ENCODE measurements at places on chromosomes 2 and 18.

- DNase-seq, result no peak
Observed at GRCh38 chr2:158610059-158610458, 153.3 kb downstream of the PKP4 start.

- no peak for DNase-seq
Observed at GRCh38 chr2:144715992-144716391, 196.1 kb upstream of the ZEB2 start.

GRCh38 chr2:26764078-26764887 lies at the start of gene SLC35F6:
Gene SLC35F6 (plus strand): TSS chr2:26764284. CDS start chr2:26764350, 66 bp downstream.
- peak; percentile 73 for DNase-seq

GRCh38 chr2:105038383-105039061 lies 653 bp downstream of the MRPS9 start:
- DNase-seq, result no peak

- peak; percentile 84 for DNase-seq
Observed at GRCh38 chr18:32446780-32447179, 23.9 kb downstream of the GAREM1 start.

DNA sequence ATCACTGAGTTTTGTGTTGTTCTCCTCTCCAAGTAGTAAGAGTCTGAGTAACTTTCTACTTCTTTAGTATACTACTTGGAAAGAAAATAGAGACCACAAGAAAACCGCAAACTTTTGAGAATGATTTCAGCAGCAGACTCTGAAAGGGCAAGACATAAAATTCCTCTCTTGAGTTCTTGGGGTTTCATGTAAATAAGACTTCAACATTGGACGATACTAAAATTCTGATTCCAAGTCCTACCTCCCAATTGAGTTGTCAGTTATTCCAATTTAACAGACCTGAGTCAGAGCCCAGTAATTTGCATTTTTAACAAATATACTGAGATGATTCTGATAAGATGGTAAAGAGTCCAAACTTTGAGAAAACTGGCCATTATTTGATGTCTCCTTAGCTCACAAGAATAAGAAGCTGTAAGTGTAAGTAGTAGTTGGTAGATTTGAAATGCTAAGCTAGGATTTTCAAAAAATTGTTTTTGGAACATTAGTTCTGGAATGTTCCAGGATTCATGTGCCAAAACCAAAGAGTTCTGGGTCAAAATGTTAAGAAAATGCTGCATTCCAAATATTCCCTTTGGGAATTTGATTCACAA lies 261.6 kb upstream of the SPOPL start:
- no peak for DNase-seq

GRCh38 chr18:64037812-64038414 lies 68.0 kb downstream of the SERPINB8 start:
- DNase-seq, result peak; percentile 29

DNA sequence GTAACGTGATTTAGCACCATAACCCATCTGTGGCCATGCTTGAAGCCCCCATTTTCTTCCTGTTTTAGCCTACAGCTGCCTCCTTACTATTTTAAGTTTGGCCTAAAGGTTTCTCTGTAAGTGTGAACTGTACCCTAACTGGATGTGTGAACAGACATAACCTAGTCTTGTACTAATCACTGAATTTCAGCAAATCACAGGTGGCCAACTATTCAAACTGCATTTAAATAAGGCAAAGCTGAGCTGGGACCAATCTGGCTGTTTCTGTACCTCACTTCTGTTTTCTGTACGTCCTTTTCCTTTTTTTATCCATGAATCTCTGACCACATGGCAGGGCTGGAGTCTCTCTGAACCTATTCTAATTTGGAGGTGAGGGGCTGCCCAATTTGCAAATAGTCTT lies 452.7 kb upstream of the HS6ST1 start:
- no peak for DNase-seq

DNA sequence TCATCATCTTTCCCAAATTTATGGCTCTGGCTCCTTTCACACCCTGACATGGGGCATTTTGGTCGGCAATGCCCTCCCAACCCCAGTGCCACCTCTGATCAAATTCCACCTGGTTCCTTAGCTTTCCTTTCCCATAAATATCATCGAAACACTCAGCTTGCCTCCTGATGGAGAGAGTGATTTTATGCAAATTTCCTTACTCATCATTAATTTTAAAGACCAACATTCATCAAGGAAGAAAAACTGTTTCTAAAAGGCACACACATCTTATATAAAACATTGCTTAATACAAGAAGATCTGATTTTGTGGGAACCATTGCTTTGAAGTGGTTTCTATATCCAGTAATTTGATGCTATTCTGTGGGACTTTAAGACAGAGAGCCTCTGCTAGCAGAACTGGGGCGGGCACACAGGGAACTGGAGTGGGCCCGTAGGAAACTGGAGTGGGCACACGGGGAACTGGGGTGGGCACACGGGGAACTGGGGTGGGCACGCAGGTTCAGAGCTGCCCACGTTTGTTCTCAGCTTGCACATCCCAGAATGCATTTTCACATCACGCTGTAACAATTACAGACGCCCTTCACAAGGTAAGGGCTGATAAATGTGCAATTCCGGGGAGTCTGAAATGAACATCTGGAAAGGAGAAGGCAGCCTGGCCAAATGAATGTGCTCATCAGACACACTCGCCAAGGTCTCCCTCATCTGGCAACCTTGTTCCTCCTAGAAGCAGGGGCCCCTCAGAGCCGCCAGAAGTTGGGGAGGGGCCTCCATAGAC lies 174.2 kb downstream of the RTP5 start:
- DNase-seq, result no peak

- no peak for DNase-seq
Observed at GRCh38 chr2:2292381-2292780, 38.7 kb downstream of the MYT1L start.

DNA sequence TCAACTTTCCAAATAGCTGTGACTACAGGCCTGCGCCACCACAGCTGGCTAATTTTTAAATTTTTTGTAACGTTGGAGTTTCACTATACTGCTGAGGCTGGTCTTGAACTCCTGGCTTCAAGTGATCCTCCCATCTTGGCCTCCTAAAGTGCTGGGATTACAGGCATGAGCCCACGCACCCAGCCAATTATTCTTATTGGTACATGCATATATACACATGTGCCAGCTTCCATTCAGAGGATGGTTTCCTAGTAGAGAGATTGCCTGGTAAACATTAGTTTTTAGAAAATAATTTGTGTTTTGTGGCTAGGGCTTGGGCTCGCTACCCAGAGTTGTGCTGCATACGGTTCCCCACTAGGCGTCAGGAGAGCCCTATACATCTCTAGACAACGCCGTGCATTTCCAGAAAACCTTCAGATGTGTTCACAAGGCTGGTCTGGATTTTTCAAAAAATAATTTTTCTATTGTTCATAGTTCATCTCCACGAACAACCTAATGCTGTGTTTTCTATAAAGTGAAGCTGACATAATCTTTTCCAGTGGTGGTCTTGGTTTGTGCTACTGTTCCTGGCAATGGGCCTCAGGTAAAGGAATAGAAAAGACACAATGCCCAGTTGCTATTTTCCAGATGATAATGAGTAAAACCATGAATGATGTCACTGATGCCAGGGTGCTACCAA lies 14.6 kb upstream of the AFG3L2 start:
- DNase-seq, result no peak

DNA sequence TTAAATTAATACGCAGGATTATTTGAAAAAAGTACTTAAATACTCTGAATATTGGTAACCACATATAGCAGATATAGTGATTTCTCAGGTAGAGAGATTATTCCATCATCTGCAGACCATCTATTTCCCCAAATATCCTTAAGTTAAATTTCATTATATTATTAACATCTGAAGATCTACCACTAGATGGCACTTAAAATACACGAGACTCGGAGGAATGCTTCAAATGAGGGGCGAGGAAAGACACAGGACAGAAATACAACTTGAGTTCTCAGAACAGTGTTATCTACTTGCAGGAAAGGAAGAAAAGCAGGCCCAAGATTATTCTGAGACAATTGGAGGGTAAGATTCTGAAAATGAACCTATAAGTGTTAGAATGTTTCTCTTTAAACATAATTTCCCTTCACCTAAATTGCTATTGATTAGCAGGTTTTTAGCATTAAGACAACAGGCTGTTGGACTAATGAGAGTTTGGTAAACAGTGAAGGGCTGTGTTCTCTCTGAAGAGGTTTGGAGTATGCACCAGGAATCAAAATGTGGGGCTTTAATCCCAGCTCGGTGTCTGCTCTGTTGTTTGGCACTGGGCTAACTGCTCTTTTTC lies 76.9 kb upstream of the GCFC2 start:
- no peak for DNase-seq

Measured in NCI-H1930 (cell line).